ENCODE measurements at places on chromosomes 12 and 14. TPM values are rescaled to one million over a fixed set of nuclear protein-coding genes. Genes with fewer than 3 reads are reported as not detected.
A peak's percentile ranks its signal among the peaks of the same experiment; 100 is the strongest.

DNA sequence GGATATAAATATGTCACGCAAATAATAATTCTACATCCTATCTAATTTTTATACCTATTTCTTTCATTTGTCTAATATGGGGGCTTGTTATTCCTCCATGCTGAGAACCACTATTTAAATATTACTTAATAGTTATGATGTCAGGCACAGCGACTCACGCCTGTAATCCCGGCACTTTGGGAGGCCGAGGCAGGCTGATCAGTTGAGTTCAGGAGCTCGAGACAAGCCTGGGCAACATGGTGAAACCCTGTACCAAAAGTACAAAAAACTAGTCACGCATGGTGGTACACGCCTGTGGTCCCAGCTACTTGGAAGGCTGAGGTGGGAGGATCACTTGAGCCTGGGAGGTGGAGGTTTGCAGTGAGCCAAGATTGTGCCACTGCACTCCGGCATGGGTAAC lies 45.2 kb downstream of the GXYLT1 start:
- no peaks in the 10 kb centered on the region for H3K36me3 ChIP-seq
- no peaks in the 10 kb centered on the region for H3K4me1 ChIP-seq
- no peak overlapping the region for H3K27ac ChIP-seq

DNA sequence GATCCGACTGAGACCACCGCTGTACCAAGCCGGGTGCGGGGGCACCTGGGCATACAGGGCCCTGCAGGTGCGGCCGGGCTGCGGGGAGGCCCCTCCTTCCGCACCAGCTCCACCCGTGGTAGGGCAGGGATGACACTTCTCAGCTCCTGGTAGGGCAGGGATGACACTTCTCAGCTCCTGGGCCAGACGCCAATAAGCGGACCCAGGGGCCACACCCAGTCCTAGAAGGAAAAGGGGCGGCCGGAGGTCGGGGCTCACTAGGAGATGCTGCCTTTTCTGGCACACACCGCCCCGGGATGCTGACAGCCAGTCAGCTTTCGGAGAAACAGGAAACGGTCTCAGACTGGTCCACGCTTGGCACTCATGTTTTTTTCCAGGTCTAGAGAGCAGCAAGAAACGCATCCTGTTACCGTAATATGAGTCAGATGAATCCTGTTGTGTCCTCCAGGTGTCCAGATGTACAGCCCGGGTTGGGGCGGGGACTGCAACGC lies 34.8 kb downstream of the NFKBIA start:
- no peak overlapping the region for H3K4me3 ChIP-seq
- H3K36me3 ChIP-seq, result no peaks in the 10 kb centered on the region
- no peaks in the 10 kb centered on the region for H3K27me3 ChIP-seq
- DNase-seq, result no peak
- no peak overlapping the region for H3K27ac ChIP-seq
- H3K4me1 ChIP-seq, result peaks cover 16% of the 10 kb centered on the region

GRCh38 chr12:128111333-128111732 lies 155.6 kb upstream of the TMEM132C start:
- no peaks in the 10 kb centered on the region for H3K27me3 ChIP-seq
- H3K27ac ChIP-seq, result no peak overlapping the region
- H3K36me3 ChIP-seq, result no peaks in the 10 kb centered on the region
- no peaks in the 10 kb centered on the region for H3K4me1 ChIP-seq

GRCh38 chr14:67746927-67747326 lies 45.2 kb downstream of the RDH12 start:
- H3K27me3 ChIP-seq, result no peaks in the 10 kb centered on the region
- H3K4me1 ChIP-seq, result no peaks in the 10 kb centered on the region
- no peaks in the 10 kb centered on the region for H3K36me3 ChIP-seq
- no peak overlapping the region for H3K27ac ChIP-seq
- H3K4me3 ChIP-seq, result no peak overlapping the region

DNA sequence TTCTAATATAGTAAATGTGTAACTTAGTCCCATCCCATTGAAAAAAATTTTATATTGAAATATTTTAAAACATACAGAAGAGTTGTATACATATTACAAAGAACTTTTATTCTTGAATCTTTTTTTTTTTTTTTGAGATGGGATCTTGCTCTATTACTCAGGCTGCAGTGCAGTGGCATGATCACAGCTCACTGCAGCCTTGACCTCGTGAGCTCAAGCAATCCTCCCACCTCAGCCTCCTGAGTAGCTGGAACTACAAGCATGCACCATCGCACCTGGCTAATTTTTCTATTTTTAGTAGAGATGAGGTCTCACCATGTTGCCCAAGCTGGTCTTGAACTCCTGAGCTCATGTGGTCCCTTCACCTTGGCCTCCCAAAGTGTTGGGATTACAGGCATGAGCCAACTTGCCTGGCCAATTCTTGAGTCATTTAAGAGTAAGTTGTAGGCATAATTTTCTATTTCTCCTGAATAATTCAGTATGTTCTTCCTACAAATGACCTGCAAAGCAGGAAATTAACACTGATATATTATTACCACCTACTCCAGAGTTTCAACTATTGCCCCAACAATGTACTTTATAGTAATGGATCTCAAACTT lies 153.0 kb upstream of the BMP4 start:
- H3K27me3 ChIP-seq, result no peaks in the 10 kb centered on the region
- H3K36me3 ChIP-seq, result no peaks in the 10 kb centered on the region
- H3K4me3 ChIP-seq, result no peak overlapping the region
- no peak for DNase-seq

DNA sequence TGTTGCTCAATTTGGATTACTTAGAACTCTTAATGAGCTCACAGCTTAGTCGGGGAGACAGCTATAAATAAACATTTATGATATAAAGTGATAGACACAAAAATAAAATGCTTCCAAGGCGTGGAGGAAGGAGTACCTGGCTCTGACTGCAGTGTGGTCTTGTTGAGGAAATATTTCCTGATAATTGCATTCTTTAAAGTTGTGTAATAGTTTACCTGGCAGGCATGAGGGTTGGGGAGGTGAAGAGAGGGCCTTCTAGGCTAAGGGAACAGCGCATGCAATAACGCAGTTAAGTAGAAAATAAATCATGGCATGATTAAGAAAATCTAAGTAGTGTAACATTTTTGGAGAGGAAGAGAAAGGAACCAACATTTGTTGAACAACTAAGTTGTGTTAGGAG lies 260.5 kb upstream of the ATP2B1 start:
- H3K27me3 ChIP-seq, result no peaks in the 10 kb centered on the region
- no peak overlapping the region for H3K27ac ChIP-seq
- H3K4me1 ChIP-seq, result no peaks in the 10 kb centered on the region
- DNase-seq, result no peak

- no peaks in the 10 kb centered on the region for H3K27me3 ChIP-seq
- no peaks in the 10 kb centered on the region for H3K4me1 ChIP-seq
- no peak overlapping the region for H3K27ac ChIP-seq
- H3K4me3 ChIP-seq, result no peak overlapping the region
- no peak for DNase-seq
Measured at GRCh38 chr14:60817113-60817512, 82.6 kb downstream of the MNAT1 start.

DNA sequence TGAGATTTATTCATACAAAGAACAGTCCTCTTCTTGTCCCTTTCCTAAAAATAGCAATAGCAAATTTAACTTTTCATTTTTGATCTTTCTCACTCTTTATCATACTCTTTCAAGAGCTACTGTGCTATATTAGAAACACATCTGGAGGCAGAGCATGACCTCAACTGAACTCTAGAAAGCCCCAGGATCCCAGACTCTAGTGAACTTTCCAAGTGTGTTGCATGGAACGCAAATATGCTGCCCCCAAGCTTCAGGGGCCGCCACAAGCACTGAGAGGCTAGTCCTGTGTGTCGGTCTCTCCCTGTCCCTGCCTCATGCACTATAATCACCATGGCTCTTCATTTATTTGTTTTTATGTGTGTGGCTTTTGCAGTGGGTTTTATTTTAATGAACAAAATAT lies 38.7 kb upstream of the ZNF641 start:
- H3K4me1 ChIP-seq, result no peaks in the 10 kb centered on the region
- H3K27ac ChIP-seq, result no peak overlapping the region
- no peaks in the 10 kb centered on the region for H3K27me3 ChIP-seq
- H3K36me3 ChIP-seq, result no peaks in the 10 kb centered on the region
- DNase-seq, result no peak

DNA sequence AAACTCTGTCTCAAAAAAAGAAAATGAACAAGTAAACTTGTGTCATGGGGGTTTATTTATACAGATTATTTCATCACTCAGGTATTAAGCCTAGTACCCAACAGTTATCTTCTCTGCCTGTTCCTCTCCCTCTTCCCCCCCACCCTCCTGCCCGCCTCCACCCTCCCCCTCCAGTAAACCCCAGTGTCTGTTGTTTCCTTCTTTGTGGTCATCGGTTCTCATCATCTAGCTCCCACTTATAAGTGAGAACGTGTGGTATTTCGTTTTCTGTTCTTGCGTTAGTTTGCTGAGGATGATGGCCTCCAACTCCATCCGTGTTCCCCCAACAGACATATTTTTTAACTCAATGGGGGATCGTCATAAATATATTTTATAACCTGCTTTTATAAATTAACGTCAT lies 12.3 kb downstream of the IL31 start:
- DNase-seq, result no peak
- no peaks in the 10 kb centered on the region for H3K36me3 ChIP-seq
- H3K4me1 ChIP-seq, result no peaks in the 10 kb centered on the region
- no peak overlapping the region for H3K27ac ChIP-seq
- H3K27me3 ChIP-seq, result no peaks in the 10 kb centered on the region
- no peak overlapping the region for H3K4me3 ChIP-seq

- H3K4me3 ChIP-seq, result no peak overlapping the region
- no peaks in the 10 kb centered on the region for H3K27me3 ChIP-seq
- no peaks in the 10 kb centered on the region for H3K36me3 ChIP-seq
- no peak overlapping the region for H3K27ac ChIP-seq
- H3K4me1 ChIP-seq, result peaks cover 13% of the 10 kb centered on the region
Measured at GRCh38 chr12:81208187-81208911, 130.5 kb downstream of the ACSS3 start.

- no peak overlapping the region for H3K27ac ChIP-seq
- H3K4me3 ChIP-seq, result no peak overlapping the region
- no peaks in the 10 kb centered on the region for H3K27me3 ChIP-seq
- DNase-seq, result no peak
Measured at GRCh38 chr14:56224691-56225681, 106.8 kb downstream of the PELI2 start.

- no peak overlapping the region for H3K27ac ChIP-seq
- DNase-seq, result peak; percentile 88
- peaks cover 6% of the 10 kb centered on the region for H3K4me1 ChIP-seq
- H3K36me3 ChIP-seq, result no peaks in the 10 kb centered on the region
- H3K4me3 ChIP-seq, result no peak overlapping the region
Measured at GRCh38 chr12:3275171-3276041, 198.2 kb downstream of the TSPAN9 start.

- DNase-seq, result no peak
- no peaks in the 10 kb centered on the region for H3K36me3 ChIP-seq
- H3K4me3 ChIP-seq, result no peak overlapping the region
- H3K4me1 ChIP-seq, result no peaks in the 10 kb centered on the region
Measured at GRCh38 chr12:87165733-87166375, 863.3 kb downstream of the C12orf50 start.

DNA sequence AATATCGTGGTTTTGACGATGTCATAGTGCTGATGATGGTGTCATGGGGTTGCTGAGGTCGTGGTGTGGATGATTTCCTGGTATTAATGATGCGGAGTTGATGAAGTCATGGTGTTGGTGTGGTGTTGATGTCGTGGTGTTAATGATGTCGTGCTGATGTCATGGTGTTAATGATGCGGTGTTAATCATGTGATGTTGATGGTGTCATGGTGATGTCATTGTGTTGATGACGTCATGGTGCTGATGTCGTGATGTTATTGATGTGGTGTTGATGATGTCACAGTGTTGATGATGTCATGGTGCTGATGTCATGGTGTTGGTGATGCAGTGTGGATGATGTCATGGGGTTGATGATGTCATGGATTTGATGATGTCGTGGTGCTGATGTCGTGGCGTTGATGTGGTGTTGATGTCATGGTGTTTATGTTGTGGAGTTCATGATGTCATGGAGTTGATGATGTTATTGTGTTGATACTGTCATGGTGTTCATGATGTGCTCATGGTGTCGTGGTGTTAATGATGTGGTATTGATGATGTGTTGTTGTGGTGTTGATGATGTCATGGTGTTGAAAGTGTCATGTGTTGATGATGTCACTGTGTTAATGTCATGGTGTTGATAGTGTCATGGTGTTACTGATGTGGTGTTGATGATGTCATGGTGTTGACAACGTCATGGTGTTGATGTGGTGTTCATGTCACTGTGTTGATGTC lies 48.5 kb upstream of the RIMBP2 start:
- no peaks in the 10 kb centered on the region for H3K36me3 ChIP-seq
- no peaks in the 10 kb centered on the region for H3K4me1 ChIP-seq
- H3K27me3 ChIP-seq, result no peaks in the 10 kb centered on the region
- H3K27ac ChIP-seq, result no peak overlapping the region

DNA sequence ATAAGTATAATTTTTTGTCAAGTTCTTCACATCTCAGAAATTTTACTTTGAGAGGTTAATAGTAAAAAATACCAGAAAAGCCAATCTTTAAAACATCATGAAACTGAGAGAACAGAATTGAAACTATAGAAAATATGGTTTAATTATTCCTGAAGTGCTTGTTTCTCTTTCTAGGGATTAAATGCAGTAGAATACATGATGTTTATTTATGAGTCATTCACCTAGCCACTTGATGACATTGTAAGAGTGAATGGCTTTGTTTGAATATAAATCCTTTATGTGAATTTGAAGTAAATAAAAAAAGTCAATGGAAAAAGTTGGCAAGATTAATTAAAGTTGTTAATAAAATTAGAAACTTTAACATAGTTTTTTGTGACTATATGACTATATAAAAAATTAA lies 48.4 kb downstream of the KTN1 start:
- peaks cover 3% of the 10 kb centered on the region for H3K4me1 ChIP-seq
- no peak overlapping the region for H3K27ac ChIP-seq
- no peak overlapping the region for H3K4me3 ChIP-seq
- no peaks in the 10 kb centered on the region for H3K36me3 ChIP-seq

DNA sequence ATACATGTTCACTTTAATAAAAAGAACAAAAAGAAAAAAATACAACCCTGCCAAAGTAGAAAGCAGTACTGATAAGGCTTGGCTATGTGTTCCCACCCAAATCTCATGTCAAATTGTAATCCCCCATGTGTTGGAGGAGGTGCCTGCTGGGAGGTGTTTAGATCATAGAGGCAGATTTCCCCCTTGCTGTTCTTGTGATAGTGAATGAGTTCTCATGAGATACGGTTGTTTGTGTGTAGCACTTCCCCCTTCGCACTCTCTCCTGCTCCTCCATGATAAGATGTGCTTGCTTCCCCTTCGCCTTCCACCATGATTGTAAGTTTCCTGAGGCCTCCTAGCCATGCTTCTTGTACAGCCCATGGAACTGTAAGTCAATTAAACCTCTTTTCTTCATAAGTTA lies 59.9 kb downstream of the USP15 start:
- no peak overlapping the region for H3K4me3 ChIP-seq
- no peaks in the 10 kb centered on the region for H3K36me3 ChIP-seq
- no peaks in the 10 kb centered on the region for H3K4me1 ChIP-seq
- no peak for DNase-seq
- no peaks in the 10 kb centered on the region for H3K27me3 ChIP-seq

KCNA5 gene
- 1.4 TPM for total RNA-seq

KRT82 gene
- not detected for total RNA-seq

CLEC1B gene
- not detected for total RNA-seq

MBD6 gene
- total RNA-seq, result 73.8 TPM
